ENCODE measurements at places on chromosomes 3 and 15. TPM values are rescaled to one million over a fixed set of nuclear protein-coding genes. Genes with fewer than 3 reads are reported as not detected.

DNA sequence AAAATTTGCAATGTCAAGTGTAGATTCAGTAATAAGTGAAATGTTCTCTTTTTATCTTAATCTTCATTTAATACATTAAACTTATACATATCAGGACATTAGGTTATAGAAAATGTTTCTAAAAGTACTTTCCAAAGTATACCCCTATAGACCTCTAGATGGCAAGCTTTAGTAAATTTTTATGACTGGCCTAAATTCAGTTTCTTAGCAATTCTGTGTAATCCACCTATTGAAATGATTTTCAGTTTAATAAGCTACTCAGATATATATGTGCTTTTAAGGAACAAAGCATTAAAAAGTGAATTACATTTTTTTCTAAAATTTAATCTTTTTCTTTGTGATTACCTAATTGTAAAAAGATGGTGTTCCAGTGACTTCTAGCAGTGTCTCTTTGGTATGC, 342.2 kb downstream of the GBE1 start:
- no peak overlapping the region for H3K27ac ChIP-seq
- no peaks in the 10 kb centered on the region for H3K27me3 ChIP-seq
- no peak overlapping the region for H3K4me3 ChIP-seq

DNA sequence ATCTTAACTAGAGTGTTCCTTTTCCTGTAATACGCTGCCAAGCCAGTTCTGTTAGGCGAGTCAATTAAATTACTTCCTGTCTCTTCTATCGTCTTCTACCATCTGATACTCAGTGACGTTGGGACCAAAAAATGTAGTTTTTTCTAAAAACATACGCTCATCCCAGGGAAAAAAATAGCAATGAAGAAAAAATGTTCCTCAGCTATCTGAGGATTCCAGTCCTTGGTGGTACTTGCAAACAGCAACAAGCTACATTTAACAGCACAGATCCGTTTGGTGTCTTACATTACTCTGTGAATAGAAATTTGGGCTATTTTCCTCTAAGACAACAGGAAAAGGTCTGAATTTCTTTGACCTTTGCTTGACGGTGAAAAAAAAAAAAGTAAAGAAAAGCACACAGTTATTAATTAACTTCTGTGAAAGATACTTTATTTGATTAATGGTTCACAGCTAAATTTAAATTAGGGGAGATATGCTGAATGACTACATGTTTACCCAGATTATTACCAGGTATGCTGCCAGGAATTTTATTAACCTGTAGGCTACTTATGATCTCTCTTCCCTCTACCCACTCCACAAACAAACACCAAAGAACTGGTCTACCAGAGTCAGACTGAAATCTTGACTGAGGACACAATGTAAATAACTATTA, 254.4 kb upstream of the ZPLD1 start:
- no peaks in the 10 kb centered on the region for H3K4me1 ChIP-seq
- no peaks in the 10 kb centered on the region for H3K36me3 ChIP-seq
- peak overlapping the region; percentile 16 for H3K27ac ChIP-seq
- no peak overlapping the region for H3K4me3 ChIP-seq
- no peaks in the 10 kb centered on the region for H3K27me3 ChIP-seq

DNA sequence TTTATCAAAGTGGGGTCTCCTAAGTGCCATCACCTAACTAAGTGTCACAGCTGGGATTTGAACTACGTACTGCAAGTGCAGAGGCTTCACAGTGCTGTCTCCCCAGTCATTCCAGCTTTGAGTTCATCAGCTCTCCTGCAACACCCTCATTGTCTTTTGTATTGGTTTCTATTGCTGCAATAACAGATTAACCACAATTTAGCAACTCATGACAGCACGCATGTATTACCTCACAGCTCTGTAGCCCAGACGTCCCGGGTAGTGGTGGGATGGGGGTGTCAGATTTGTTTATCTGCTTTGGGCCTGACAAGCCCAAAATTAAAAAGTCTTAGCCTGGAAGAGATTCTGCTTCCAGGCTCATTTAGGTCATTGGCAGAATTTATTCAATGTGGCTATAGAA, 220.5 kb upstream of the LRRN1 start:
- no peaks in the 10 kb centered on the region for H3K27me3 ChIP-seq
- H3K27ac ChIP-seq = no peak overlapping the region
- H3K36me3 ChIP-seq = no peaks in the 10 kb centered on the region
- no peak overlapping the region for H3K4me3 ChIP-seq

GRCh38 chr3:184568924-184569829, 7.6 kb downstream of the EPHB3 start:
- no peaks in the 10 kb centered on the region for H3K36me3 ChIP-seq
- peak overlapping the region; percentile 54 for H3K27ac ChIP-seq
- DNase-seq = peak; percentile 70

- H3K27me3 ChIP-seq = no peaks in the 10 kb centered on the region
- no peak overlapping the region for H3K27ac ChIP-seq
- DNase-seq = no peak
- no peaks in the 10 kb centered on the region for H3K36me3 ChIP-seq
These were observed 62.5 kb downstream of the VPS13C start for GRCh38 chr15:61997786-61998185.

DNA sequence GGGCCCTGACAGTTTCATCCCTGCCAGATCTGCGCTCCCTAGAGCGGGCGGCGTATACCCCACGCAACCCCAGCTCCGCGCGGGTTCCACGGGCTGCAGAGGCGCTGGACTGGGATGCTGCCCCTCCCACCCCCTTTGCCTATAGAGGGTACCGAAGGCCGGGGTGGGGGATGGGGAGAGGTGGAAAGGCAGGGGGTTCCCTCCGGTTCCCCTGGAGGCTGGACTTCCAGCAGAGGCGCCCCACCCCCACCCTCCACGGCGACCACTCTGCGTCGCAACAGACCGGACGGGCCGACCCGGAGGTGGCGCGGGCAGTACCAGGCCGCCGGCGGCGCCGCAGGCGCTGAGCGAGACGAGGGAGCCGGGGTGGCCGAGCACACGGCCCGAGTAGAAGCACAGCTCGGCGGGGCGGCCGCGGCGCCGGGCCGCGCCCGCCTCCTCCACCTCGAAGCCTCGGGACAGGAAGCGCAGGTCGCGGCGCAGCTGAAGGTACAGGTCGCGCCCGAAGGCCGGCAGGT, 995 bp downstream of the ADAMTS17 start:
- no peaks in the 10 kb centered on the region for H3K27me3 ChIP-seq
- H3K27ac ChIP-seq = no peak overlapping the region
- H3K4me1 ChIP-seq = no peaks in the 10 kb centered on the region
- peak overlapping the region; percentile 71 for H3K4me3 ChIP-seq
- no peak for DNase-seq

DNA sequence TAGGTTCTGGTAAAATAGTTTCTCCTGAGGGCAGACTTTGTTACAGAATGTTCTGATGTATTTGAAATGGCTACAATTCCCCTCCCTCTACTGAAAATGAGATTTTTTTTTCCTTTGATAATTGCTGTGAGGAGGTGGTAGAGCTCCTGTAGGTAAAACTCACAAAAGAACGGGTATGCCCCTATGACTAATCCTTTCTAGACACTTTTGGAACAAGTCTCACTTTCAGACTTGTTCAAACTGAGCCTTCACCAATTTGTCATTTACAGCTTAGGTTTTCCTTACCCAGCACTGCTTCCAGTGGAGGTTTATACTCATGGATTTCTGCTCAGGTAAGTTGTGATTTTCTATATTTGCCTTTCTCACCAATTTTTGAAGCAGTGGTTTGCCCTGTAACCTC, 115.6 kb downstream of the NLGN1 start:
- H3K27me3 ChIP-seq = no peaks in the 10 kb centered on the region
- DNase-seq = no peak
- no peaks in the 10 kb centered on the region for H3K36me3 ChIP-seq
- H3K27ac ChIP-seq = no peak overlapping the region
- no peaks in the 10 kb centered on the region for H3K4me1 ChIP-seq

- no peak for DNase-seq
- no peak overlapping the region for H3K4me3 ChIP-seq
- H3K4me1 ChIP-seq = no peaks in the 10 kb centered on the region
These were observed 21.5 kb upstream of the USP3 start for GRCh38 chr15:63482874-63483323.

GRCh38 chr3:196341137-196341536, 2.9 kb upstream of the TM4SF19 start:
- H3K4me1 ChIP-seq = no peaks in the 10 kb centered on the region
- H3K4me3 ChIP-seq = no peak overlapping the region
- no peaks in the 10 kb centered on the region for H3K27me3 ChIP-seq
- no peak for DNase-seq
- no peaks in the 10 kb centered on the region for H3K36me3 ChIP-seq

DNA sequence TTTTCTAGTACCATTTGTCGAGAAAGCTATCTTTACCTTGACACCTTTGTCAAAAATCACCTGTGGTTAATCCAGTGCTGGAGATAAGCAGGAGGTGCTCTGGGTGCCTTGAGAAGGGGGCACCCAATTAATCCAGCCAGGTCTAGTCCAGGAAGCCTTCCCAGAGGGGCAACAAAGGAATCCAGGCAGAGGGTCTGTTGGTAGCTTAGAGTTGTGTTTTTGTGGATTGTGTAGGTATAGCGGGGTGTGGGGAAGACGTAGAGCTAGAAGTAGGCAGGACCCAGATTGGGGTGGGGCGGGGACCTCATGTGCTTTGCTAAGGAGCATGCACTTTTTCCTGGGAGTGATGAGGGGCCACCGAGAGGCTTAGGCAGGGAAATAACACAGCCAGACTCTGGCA, 6.0 kb upstream of the PIGZ start:
- no peak overlapping the region for H3K4me3 ChIP-seq
- H3K27ac ChIP-seq = no peak overlapping the region
- no peaks in the 10 kb centered on the region for H3K36me3 ChIP-seq
- no peak for DNase-seq
- H3K27me3 ChIP-seq = no peaks in the 10 kb centered on the region

DNA sequence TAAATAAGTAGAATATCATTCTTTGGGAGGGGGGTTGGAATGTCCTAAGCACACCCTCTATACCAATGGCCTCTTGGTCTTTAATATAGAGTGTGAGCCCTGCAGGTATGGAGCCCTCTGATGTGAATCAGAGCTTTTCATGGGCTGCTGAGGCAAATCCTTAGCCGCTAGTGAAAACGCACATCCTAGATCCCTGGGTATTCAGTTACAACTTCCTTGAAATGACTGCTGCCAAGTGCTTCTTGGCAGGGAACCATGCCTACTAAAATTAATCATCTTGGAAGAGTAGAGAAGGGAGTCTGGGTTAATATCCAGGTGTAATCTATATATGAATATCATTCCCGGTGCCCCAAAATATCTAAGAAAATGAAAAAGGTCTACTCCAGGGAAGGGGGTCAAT, 109.1 kb downstream of the POLQ start:
- no peaks in the 10 kb centered on the region for H3K36me3 ChIP-seq
- no peaks in the 10 kb centered on the region for H3K27me3 ChIP-seq
- H3K27ac ChIP-seq = no peak overlapping the region
- H3K4me3 ChIP-seq = no peak overlapping the region
- DNase-seq = peak; percentile 45

DNA sequence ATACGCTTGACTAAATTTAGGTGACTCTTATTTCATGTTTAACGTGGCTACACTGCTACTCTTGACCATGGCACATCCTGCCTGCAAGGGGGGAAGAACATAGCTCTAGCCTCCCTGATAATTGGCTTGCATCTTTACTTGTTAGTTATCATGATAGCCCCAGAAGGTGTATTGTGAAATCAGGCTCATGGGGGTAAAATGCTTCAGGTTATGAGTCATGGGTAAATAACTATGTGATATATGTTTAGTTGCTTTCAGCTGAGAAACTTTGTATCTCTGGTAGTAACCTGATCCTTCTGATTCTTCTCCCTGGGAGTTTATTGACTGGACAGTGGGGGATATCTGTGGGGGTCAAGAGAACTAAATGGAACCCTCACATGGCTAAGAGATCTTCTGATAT, 660.8 kb upstream of the UBE2E2 start:
- DNase-seq = no peak
- no peaks in the 10 kb centered on the region for H3K36me3 ChIP-seq
- no peak overlapping the region for H3K4me3 ChIP-seq
- H3K4me1 ChIP-seq = no peaks in the 10 kb centered on the region

ECE2 gene
- not detected for total RNA-seq

SEMA7A gene
- 1.3 TPM for total RNA-seq

TGM4 gene
- total RNA-seq = 2,264 TPM

Data from prostate gland (tissue), 2 donors.